Camera-type eye (tissue), 1 donor: ENCODE measurements at places on chromosomes 12 and 14. TPM values are rescaled to one million over a fixed set of nuclear protein-coding genes. Genes with fewer than 3 reads are reported as not detected.

The A2ML1 gene
- 4.5 TPM for total RNA-seq

The REM2 gene
- 2.0 TPM for total RNA-seq

The PRB2 gene
- total RNA-seq, result not detected

The MLF2 gene
- total RNA-seq, result 153 TPM

The OR4K13 gene
- not detected for total RNA-seq

The CHURC1 gene
- 89.7 TPM for total RNA-seq

The TSPAN31 gene
- 59.1 TPM for total RNA-seq

The CYP46A1 gene
- total RNA-seq, result 5.4 TPM

The GPRC5D gene
- not detected for total RNA-seq

The TAS2R20 gene
- 20.5 TPM for total RNA-seq

The ABCC9 gene
- 44.8 TPM for total RNA-seq

The DIO2 gene
- 21.3 TPM for total RNA-seq

The PRDM4 gene
- total RNA-seq, result 30.1 TPM

The TMEM229B gene
- 7.0 TPM for total RNA-seq

The HHIPL1 gene
- 11.6 TPM for total RNA-seq

The ACRBP gene
- 0.49 TPM for total RNA-seq

The A2M gene
- 182 TPM for total RNA-seq

The FSCB gene
- 0.11 TPM for total RNA-seq

The P2RX2 gene
- total RNA-seq, result not detected

The LYSET gene
- total RNA-seq, result 11.0 TPM

The RIPK3 gene
- total RNA-seq, result 4.4 TPM

The KRT79 gene
- total RNA-seq, result 0.66 TPM

The PPP4R4 gene
- total RNA-seq, result 10.0 TPM

The KCNA1 gene
- total RNA-seq, result 4.3 TPM

The CEBPE gene
- total RNA-seq, result not detected

The BDKRB1 gene
- 0.38 TPM for total RNA-seq

The SELPLG gene
- total RNA-seq, result 2.9 TPM

The AVPR1A gene
- 25.7 TPM for total RNA-seq

The THAP2 gene
- 13.4 TPM for total RNA-seq

The ANO6 gene
- total RNA-seq, result 56.0 TPM

The CAND1 gene
- 277 TPM for total RNA-seq

The PPP1R1A gene
- total RNA-seq, result 8.8 TPM

The KLC1 gene
- total RNA-seq, result 377 TPM

The SLC38A1 gene
- 125 TPM for total RNA-seq

The PDE3A gene
- total RNA-seq, result 72.1 TPM

The TPPP2 gene
- not detected for total RNA-seq

The ACOT6 gene
- not detected for total RNA-seq
